ENCODE measurements at places on chromosomes 4 and X.

DNA sequence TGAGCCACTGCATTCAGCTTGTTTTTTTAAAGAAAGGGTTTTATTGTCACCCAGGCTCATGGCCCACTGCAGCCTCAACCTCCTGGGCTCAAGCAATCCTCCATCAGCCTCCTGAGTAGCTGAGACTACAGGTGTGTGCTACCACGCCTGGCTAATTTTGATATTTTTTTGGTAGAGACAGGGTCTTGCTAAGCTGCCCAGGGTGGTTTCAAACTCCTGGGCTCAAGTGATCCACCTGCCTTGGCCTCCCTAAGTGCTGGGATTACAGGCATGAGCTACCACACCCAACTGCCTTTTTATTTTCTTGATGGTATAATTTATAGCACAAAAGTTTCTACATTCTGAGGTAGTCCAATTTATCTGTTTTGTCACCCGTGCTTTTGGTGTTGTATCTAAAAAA, 38.9 kb downstream of the SAT1 start:
- DNase-seq = no peak

DNA sequence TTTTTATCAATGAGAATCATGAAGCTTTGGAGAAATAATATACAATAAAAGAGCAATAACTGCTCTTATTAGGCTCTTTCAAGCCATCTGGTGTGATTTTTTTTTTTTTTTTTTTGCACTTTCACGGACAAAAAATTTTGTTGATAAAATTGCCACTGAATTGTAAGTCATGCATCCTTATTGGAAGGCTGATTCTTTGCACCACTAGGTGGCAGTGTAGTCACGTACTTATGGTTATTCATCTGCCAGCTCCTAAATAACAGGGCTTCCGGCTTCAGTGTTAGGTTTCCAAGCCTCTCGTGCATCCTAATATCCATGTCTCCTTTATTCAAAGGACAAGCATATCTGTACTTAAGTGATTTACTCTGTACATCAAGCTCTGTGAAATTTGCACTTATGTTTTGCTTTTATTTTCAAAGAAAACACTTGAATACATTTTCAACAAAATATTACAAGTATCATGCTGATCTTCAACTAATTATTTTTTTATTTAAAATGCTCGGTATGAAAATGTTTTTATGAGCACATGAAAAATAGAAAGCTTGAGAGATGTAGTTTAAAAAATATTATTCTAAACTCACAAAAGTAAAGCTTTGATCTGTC, 1578.3 kb upstream of the TENM3 start:
- peak; percentile 77 for DNase-seq

DNA sequence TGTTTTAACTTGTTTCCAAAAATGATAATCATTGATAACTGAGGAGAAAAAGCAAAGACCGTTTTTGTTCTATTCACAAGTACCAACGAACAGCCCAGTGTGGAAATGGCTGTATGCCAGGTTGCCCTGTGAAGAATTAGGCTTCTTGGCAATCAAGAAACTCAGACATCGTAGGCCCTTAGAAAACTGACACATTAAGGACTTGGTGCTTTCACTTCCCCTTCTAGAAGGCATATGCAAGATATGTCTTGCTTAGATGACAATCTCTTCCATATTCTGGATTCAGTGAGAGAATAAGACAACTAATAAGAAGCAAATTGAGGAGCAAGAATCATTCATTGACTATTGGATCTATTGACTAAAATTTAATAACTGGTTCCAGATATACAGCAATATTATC, 56.6 kb downstream of the ANAPC10 start:
- no peak for DNase-seq

GRCh38 chr4:114964026-114964425, 149.4 kb downstream of the NDST4 start:
- DNase-seq = no peak

DNA sequence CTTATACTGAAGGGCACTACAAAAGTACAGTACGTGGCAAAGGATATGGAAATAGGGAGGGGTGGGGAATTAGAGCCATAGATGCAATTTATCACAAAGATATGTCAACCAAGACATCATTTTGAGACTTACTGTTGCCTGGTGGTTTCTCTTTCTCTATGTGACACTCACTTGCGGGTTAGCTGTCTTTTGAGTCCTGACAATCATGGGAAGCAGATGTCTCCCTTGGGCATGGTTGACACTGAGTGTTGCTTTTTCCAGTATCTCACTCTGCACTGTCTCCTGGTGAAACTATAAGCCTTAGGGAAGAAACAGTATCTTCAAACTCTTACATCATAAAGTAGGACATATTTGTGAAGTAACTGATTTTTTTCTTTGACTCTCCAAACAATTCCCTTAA, 383.5 kb upstream of the LCORL start:
- DNase-seq = no peak
